Amniotic epithelial cell (primary cell): ENCODE measurements at places on chromosomes 5 and 9.

DNA sequence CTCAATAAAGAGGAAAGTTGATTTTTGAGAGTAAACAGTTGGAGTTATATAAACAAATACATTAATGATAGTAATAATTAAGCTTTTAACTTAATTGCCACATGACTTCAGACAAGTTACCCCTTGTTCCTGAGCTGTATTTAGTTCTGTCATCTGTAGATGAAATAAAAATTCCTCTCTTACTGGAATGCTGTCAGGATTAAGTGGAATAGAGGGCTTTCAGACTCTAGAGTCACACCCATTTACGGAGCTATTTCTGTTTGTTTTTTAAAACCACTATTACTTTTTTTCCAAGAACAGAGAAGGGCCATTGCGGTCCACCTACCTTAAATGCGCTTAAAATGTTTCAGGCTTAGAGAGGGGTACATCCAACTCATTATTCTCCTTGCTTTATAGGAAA, 170.6 kb downstream of the CHSY3 start:
- no peak for DNase-seq

DNA sequence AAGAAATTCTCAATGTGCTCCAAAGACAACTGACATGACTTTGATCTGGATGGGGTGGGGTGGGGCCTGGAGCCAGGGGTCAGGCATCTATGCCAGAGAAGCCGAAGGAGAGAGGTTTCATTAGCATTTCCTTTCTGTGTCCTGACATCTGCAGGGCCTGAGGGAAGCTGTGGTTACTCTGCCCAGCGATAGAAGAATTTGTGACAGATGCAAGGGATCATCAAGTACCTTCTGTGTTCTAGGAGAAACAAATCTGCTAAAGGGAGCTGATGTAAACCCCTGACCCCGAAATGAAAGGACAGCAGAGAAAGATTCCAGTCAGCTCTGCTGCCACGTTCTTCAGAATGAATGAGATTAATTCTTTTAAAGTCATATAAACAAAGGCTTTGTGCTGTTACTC, 335.7 kb downstream of the PRELID2 start:
- DNase-seq = peak; percentile 45

DNA sequence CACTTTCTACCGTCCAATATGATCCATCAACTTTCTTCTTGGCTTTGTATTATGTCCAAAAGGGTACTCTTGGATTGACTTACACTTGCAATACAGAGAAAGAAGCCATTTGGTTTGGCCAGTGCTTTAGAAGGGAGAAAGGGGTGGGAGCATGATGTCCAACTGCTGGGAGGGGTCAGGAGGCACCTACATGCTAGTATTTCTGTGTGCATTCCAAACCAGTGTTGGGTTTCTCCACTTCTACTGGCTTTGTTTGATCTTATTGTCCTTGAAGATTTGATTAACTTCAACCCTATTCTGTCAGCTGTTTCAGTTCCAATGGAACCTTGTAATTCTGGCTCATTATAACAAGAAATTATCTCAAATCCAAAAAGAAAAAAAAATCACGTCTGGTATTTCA, 27.6 kb downstream of the CYSTM1 start:
- DNase-seq = no peak

GRCh38 chr9:125807079-125807478, 59.9 kb downstream of the PBX3 start:
- DNase-seq = peak; percentile 79

GRCh38 chr5:92064993-92065392, 681.9 kb upstream of the ARRDC3 start:
- DNase-seq = no peak

DNA sequence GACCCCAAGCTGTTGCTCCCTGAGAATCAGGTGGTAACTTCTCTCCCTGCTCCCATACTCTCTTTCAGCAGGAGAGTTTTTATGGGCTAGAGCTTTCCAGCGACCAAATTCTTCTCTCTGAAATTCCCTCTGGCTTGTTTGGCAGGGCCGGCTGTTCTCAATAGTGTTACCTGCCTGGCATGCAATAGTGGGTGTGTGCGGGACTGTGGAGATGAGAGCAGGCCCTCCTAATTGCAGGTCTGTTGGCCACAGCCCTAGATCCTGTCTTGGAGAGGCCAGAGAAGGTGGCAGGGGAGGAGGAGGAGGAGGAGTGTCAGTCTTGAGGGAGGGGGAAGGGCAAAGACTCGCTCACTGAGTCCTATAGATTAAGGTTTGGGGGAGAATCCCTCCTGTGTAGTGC, 29.5 kb downstream of the AQP7 start:
- no peak for DNase-seq

DNA sequence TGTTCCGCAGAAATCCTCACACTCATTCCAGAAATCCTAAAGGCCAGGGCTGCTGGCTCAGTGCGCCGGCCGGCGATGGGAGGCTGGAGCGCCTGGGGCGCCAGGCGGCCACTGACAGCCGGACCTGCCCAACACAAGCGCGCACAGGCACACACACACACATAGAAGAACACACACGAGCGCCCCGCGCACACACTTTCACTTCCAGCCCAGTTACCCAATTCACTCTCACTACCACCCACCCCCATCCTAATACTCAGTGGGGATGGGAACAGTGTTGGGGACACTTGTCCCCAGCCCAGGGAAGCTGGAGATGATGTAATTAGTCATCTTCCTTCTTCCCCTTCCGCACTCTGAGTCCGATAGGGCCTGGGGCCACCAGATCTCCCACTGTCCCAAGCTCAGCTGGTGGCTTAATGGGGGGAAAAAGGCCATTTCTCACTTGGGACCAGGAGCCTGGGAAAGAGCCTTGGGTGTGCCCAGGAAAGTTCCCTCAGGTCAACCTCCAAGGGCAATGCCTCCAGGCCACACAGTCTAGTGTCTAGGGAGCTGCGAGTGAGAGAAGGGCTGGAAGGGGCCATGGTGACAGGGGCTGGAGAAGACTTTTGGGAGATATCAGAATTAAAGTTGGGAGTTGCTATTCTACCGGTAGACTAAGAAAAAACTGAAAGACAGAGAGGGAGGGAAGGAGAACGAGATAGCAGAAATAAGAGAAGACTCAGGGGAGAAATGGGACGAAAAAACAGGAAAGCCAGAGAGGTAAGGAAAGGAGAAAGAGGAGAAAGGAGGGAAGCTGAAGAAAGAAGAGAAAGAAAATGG, 1.7 kb downstream of the EBF1 start:
- no peak for DNase-seq

GRCh38 chr9:124442826-124443225, 7.4 kb upstream of the ADGRD2 start:
- no peak for DNase-seq

GRCh38 chr9:89532478-89532877, 34.6 kb upstream of the SEMA4D start:
- DNase-seq = no peak

GRCh38 chr5:128156521-128156920, 73.0 kb downstream of the SLC12A2 start:
- no peak for DNase-seq

- DNase-seq = no peak
Observed at GRCh38 chr5:131150408-131150807, 14.6 kb downstream of the HINT1 start.

DNA sequence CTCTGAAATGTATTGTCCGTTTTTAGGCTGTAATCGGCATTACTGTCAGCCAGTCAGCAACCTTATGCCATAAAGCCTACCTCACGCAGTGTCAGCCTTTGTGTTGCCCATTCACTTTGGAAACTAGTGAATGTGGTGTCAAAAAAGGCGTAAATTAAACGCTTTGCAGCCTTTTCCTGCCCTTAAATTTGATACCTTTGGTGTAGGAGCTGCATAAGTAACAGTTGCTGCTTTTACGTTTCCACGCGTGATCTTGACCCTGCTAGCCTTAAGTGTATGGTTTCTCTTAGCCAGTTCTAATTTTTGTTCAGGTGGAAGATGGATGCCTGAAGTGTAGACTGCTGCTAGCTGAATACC, 257.7 kb downstream of the EPB41L4A start:
- no peak for DNase-seq
